GM12864 (cell line): ENCODE measurements at places on chromosomes 11 and 22.

GRCh38 chr11:93585758-93586157, 42.6 kb upstream of the SMCO4 start:
- DNase-seq = no peak

- DNase-seq = no peak
Observed at GRCh38 chr11:2825261-2825888, 60.2 kb downstream of the CDKN1C start.

DNA sequence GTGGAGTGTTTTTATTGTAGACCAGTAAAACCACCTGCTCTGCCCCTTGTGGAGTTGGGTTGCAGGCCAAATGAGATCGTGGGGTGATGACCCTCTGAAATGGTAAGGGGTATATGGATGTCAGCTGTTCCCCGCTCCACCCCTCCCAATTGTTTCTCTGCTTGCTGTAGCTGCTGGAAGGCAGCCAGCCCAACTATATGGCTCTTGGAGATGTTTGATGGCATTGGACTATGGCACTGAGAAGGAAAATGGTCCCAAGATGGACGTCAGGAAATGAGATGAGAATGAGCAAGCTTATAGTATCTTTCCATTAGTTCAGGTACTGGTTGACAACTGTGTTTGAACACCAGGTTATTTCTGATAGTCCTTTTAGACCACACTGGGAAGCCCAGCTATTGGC, 94.8 kb upstream of the SORL1-AS1 start:
- DNase-seq = no peak

DNA sequence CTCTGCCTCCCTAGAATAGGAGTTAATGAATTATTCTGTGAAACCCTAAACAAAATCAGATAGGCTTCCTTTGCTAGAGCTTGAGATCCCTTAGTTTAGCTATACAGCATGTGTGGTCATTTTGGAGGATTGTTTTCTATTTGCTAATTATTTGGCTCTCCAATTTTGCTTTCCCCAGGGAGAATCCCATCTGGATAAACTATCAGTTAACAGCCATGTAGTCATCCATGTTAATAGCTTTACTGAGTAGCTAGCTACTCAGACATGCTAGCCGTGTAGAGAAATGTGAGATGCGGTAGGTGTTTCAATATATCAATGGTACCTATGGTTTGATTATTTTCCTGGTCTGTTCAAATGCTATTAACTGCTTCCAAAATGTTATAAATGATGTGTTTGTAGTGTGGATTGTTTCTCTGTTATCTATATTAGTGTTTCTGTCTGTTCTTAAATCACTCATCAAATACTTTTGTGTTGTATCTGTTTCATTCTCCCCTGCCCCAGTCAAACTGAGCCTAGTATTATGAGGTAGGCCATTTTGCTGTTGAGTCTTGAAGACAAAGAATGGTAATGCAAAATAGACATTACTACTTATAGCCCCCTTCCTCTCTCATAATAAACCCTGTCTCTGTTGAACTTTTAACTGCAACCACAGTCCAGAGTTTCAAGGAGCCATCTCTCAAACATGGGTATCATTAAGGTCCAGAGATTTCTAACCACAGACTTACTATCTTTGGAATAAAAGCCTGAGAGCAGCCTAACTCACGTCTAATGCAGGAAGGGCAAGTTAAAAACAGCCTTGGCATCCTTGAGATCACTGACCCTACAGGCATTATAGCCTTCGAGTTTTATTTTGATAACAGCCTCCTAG, 56.1 kb upstream of the GRAMD1B start:
- no peak for DNase-seq

- DNase-seq = no peak
Observed at GRCh38 chr11:75063741-75064314, 32.8 kb downstream of the OR2AT4 start.

DNA sequence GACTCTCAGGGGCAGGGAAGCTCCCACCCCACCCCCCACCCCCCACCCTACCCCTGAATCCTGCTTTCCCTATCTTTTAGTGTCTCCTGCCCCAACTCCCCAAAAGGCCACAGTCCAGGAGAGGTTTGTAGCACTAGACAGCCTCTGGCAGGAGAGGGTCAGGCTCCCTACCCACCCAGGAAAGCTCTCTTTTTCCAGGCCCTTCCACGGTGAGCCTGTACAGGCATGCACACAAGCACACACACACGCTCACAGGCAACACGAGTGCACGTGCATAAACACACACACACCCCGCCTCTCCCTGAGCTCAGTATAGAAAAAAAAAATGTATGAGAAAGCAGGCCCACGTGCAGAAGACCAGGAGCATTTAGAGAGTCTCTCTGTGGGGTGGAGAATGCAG, 414.0 kb downstream of the MN1 start:
- DNase-seq = no peak
